ENCODE measurements at places on chromosomes 1 and 21.

GRCh38 chr1:94100129-94100784, 20.7 kb downstream of the ABCA4 start:
- no peak for DNase-seq

- DNase-seq = no peak
Measured at GRCh38 chr21:44583089-44583799, 2.8 kb upstream of the KRTAP10-5 start.

- DNase-seq = no peak
Measured at GRCh38 chr1:160394673-160395072, 5.7 kb upstream of the VANGL2 start.

DNA sequence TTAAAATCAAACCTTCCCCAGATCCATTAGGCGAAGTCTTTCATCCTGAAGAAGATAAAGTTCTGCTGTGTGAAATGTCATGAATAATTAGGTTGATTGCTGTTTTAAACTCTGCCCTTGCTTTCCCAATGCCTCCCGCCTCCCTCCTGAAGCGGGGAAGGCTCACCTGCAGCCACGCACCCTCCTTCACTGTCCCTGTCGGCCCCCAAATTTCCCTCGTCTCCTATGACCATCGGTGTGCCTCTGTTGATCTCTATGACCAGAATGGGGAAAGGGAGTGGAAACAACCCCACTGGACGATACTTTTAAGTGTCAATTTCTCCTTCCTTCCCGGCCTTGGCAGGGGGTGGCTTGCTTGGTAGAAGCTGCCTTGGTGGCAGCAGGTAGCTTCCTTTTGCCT, 35.1 kb downstream of the LHX4 start:
- DNase-seq = no peak

GRCh38 chr1:54329312-54330003, 76.7 kb downstream of the SSBP3 start:
- no peak for DNase-seq

GRCh38 chr1:119737040-119737682, 25.4 kb downstream of the PHGDH start:
- DNase-seq = no peak

DNA sequence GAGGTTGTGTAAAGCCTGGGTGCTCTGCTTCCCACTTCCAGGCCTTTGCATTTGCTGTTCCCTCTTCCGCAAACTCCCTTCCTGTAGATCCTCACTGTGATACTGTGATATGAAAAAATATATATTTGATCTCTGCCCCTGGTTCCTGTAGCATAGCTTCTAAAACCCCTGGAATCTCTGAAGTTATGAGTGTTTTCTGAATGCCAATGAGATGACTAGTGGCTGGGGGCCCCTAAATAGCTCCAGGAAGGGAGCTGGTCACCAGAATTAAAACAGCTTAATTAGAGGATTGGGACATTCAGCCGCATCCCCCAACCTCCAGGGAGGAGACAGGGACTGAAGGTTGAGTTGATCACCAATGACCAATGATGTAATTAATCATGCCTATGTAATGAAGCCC, 21.9 kb downstream of the DUSP10 start:
- no peak for DNase-seq

DNA sequence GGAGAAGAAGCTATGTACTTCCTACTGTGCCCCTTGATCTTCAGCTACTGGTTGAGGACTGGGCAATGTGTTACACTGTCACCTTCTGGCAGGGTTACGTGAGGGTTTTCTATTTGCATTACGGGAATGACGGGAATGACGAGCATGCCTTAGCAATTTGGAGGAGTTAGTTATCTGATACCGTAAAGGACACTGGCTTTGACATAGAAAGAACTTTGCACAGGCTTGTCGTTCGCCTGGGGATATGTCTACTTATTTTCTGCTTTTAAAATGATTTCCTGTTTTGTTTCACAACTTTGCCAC, 19.8 kb upstream of the ACBD6 start:
- DNase-seq = no peak

GRCh38 chr21:38330666-38331065, 73.9 kb downstream of the KCNJ15 start:
- DNase-seq = no peak

DNA sequence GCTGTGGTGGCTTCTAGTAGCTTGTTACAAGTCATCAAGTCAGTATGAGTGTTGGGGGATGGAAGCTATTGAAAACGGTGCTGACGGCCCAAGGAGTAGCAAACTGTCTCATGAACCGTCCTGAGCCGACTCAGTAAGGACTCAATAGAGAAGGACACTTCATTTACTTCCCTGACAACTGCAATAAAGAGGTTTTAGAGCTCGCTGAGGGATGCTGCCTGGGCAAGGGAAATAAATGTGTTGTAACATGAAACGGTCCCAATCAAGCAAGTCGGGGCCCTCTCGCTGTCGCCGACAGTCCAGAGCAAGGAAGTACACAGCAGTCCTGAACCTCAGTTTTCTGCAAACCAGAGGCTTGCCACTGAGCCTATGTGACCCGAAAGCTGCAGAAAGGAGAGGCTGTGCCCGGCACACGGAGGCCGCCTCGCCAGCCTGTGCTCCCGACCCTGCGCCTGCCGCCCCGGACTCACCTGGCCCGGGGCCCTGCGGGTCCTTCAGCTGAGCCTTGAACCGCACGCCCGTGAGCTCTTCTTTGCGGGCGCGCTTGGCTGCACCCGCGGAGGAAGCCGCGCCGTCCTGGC, 423 bp downstream of the URB1 start:
- DNase-seq = no peak

- no peak for DNase-seq
Measured at GRCh38 chr1:6005276-6005917, 13.2 kb upstream of the NPHP4 start.

DNA sequence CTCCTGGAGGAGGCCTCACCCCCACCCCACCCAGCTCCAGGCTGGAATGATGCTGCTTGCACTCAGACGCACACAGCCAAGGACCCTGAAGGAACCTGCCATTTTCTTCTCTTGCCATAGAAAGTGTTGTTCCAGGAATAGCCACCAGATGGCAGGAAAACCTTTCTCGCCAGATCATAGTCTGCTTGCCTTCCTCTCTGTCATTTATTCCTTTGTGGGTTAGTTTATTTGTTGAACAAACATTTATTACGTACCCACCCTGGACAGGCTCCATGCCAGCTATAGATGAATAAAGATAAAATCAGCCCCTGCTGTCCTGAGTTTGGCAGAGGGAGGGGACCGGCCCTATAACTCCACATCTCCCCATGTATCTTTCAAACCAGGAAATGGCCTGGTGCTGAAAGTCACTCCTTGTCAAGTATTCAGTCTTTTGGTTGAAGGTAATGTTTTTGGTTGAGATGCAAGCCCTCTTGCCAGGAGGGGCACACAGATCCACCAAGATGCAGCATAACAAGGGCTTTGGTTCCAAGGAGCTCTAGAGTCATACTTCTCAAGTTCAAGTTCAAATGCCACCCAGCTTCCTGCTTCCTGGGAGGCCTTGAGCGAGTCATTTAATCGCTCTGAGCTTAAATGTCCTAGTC, 7.0 kb upstream of the KCNC4 start:
- no peak for DNase-seq

DNA sequence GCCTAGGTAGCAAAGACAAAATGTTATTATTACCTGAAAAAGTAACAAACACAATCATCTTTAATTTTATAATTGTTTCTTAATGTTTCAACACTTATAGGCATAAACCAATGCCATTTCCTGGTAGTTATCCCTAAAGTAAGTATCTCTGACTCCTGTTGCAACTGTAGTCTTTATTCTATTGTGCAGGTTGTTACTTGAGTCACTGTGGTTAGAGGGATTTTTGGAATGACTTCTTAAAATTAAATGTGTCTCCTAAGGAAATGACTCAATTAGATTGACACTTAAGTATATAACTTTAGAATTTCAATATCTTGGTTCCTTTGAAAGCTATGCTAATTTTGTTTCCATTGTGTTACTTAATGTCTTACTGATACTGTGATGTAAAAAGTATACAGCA, 143.9 kb downstream of the PHTF1 start:
- no peak for DNase-seq

DNA sequence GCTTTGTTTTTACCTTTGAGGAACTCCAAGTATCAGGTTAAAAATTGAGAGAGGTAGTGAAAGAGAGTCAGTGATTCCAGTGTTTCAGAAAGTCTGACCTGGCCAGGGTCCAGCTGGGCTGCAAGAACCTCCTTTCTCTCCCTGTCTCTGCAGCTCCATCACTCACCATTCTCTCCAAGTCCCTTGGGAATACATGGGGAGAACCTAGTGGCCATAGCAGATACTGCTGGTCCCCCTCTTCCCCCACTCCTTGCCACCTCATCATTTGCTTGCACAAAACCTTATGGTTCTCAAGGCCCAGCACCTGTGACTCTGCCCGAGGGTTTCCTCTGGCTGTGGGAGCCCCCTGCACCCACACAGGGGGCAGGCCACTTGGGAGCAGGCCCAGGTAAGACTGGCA, 279.5 kb downstream of the KIF26B start:
- no peak for DNase-seq

- DNase-seq = peak; percentile 24
Measured at GRCh38 chr1:107529511-107530149, 388.8 kb downstream of the NTNG1 start.

- DNase-seq = no peak
Measured at GRCh38 chr1:203661572-203661971, 34.9 kb downstream of the ATP2B4 start.

DNA sequence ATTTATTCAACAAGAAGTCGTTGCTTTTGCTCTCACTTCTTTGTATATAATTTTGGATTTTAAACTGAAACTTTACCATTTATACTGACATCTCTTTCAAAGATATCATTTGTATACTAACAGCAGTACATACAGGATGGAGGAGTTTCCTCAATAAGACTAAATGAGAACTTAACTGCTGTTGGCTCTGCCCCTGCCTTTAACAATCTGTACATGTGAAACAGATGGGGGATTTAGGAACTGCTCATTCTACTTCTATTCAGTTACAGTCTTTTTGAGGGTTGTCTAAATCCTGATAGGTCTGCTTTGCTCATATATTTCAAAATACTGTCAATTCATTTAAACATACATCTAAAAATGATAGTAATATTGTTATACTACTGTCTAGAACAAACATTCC, 663.2 kb downstream of the ADGRL2 start:
- DNase-seq = no peak

DNA sequence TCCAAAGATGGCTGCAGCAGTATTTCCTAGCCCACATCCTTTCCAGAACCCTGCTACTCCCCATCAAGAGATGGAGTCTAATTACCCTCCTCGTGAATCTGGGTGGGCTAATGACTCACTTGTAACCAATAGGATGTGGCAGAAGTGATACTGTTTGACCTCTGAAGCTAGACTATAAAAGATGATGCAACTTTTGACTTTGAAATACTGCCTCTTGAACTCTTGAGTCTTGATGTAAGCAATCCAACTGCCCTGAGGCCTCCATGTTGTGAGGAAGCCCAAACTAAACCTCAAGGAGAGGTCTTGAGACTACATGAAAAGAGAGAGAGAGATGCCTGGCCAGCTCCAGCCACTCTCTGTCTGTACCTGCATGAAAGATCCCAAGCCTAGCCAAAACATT, 29.5 kb downstream of the LMO4 start:
- no peak for DNase-seq

DNA sequence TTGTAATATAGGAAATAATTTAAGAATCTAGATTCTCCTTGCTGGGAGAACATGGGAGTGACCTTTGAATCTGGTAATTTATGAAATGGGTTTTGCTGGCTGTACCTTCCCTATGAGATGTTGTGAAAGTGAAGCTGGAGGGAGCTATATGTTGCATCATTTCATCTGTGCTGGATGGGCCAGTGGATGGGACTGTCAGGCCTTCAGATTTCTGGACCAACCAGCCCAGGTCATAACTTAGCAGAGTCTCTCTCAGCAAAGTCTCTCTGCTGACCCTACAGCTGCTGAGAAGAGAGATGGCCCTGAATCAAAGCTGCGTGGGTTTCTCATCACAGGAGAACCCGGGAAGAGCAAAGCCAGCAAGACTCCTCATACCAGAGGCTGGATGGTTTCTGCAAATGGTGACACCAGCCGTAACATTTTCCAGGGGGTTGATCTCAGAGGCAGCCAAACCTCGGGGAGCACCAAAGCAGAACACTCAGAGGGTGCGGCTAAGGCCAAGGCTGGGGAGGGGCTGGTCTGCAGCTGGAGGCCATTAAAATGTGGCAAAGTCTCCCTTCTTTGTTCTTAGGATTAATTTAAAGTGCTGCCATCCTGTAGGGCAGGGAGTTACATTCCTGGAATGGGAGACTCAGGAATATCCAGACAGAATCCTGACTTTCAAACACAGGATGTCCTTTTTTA, 18.2 kb upstream of the PTGFRN start:
- no peak for DNase-seq

DNA sequence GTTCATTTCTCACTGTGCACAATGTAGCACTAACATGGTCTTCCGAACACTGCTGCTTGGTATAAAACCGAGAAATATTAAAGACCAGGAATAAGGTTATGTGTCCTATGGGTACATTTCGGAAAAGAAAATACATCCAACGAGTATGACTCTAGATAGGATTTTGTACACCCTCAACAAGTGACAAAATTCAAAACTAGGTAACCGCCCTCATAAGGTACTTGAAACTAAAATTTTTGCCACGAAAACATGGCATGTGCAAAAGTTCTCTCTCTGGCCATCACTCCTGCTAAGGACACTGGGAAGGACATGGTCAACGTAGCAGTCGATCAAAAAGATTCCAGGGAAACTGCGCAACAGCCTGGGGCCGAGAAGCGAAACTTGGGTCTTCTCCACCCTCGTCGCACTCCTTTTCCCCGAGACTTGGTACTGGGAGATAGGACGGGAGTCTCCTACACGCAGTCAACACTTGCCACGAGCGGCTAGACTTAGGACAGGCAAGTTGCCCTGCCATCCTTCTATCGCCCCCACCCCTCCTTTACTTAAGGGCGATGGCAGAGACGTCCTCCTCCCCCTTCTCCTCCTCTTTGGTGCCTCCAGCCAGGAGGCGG, 338 bp upstream of the TOR1AIP1 start:
- DNase-seq = peak; percentile 82

GRCh38 chr1:212669102-212669501, 30.5 kb downstream of the BATF3 start:
- no peak for DNase-seq

- no peak for DNase-seq
Measured at GRCh38 chr1:178533121-178533946, 20.4 kb downstream of the TEX35 start.

- DNase-seq = no peak
Measured at GRCh38 chr1:46438346-46438745, 44.2 kb downstream of the FAAH start.

DNA sequence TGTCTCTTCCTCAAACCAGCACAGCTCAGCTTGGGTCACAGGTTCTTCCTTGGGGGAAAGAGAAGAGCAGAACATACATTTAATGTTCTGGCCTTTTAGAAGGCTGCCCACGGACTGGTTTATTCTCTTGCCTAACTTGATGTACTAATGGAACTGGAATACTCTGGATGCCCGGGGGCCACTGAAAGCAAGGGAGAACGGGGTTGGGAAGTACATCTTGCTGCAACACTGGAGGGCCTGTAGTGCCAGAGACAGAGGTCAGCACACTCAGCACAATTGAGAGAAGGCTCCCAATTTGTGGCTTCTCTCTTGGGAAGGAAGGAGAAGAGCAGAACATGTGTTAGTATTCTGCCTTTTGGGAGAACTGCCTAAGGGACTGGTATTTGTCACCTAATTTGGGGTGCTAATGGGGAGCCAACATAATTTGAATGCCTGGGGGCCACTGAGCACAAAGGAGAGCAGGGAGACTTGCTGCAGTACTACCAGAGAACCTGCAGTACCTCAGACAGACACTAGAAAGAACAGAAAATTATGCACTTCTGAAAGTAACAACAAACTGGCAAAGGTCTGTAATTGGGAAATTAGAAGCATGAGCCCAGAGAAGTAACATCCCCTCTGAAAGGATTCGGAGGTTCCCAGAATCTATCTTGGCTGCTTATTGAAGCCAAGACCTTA, 14.1 kb downstream of the ZNF691 start:
- no peak for DNase-seq

GRCh38 chr21:40680311-40680710, 166.6 kb downstream of the DSCAM start:
- DNase-seq = no peak

All from GM04503 (cell line).